ENCODE measurements at places on chromosomes 7 and 10.

GRCh38 chr10:126617733-126618132 is 52.8 kb downstream of the C10orf90 start:
- H3K27ac ChIP-seq: no peak overlapping the region
- no peak for DNase-seq
- H3K27me3 ChIP-seq: no peaks in the 10 kb centered on the region
- no peak overlapping the region for H3K4me3 ChIP-seq
- no peaks in the 10 kb centered on the region for H3K4me1 ChIP-seq

DNA sequence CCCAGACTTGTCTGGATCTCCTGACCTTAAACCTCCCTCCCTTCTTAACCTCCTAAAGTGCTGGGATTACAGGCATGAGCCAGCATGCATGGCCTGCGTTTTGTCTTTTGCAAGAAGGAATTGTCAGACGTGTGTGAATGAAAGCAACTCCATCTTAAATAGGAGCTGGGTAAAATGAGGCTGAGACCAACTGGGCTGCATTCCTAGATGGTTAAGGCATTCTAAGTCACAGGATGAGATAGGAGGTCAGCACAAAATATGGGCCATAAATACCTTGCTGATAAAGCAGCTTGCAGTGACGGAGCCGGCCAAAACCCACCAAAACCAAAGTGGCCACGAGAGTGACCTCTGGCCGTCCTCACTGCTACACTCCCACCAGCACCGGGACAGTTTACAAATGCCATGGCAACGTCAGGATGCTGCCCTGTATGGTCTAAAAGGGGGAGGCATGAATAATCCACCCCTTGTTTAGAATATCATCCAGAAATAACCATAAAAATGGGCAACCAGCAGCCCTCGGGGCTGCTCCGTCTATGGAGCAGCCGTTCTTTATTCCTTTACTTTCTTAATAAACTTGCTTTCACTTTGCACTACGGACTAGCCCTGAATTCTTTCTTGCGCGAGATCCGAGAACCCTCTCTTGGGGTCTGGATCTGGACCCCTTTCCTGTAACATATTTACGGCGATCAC is 41.2 kb upstream of the SDK1 start:
- peaks cover 4% of the 10 kb centered on the region for H3K27me3 ChIP-seq
- no peak overlapping the region for H3K27ac ChIP-seq
- no peaks in the 10 kb centered on the region for H3K4me1 ChIP-seq

- H3K27ac ChIP-seq: no peak overlapping the region
- no peak overlapping the region for H3K4me3 ChIP-seq
- no peak for DNase-seq
- H3K4me1 ChIP-seq: no peaks in the 10 kb centered on the region
Observed at GRCh38 chr10:60367024-60367423, 22.7 kb downstream of the ANK3 start.

DNA sequence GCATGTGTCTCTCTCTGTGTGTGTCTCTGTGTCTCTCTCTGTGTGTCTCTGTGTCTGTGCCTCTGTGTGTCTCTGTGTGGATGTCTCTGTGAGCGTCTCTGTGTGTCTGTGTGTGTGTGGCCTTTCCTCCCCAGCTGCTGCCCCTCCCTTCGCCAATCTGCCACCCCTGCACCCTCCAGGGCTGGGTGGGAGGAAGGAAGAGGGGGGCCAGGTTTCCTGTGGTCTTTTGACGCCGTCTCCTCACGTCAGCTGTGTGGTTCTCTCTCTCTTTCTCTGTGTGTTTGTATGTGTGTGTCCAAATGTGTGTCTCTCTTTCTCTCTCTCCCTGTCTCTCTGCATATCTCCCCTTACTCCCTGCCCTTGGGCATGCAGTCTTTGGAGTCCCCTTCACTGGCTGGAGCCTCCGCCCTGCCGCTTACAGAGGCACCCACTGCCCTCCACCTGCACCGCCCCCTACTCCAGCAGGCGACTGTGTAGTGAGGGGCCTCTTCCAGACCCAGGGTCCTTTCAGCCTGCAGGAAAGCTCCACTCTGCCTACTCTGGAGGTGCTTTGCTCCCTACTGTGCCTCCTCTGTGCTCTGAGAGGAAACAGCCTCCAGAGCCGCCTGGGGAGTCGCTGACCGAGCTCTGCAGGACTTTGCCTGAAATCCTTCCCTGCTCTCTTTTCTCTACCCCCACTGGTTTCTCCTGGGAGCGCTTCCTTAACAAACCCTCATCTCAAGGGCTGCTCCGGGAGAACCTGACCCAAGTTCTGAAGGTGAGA is 44.2 kb upstream of the C10orf71 start:
- H3K36me3 ChIP-seq: no peaks in the 10 kb centered on the region
- DNase-seq: no peak
- H3K4me3 ChIP-seq: no peak overlapping the region
- H3K27me3 ChIP-seq: no peaks in the 10 kb centered on the region
- peaks cover 16% of the 10 kb centered on the region for H3K4me1 ChIP-seq

- H3K27me3 ChIP-seq: no peaks in the 10 kb centered on the region
- no peak overlapping the region for H3K27ac ChIP-seq
- H3K4me3 ChIP-seq: no peak overlapping the region
- no peak for DNase-seq
- H3K36me3 ChIP-seq: no peaks in the 10 kb centered on the region
Observed at GRCh38 chr10:95422233-95422632, 131.4 kb upstream of the PDLIM1 start.

- no peaks in the 10 kb centered on the region for H3K36me3 ChIP-seq
- H3K4me1 ChIP-seq: no peaks in the 10 kb centered on the region
- H3K27ac ChIP-seq: no peak overlapping the region
- no peak for DNase-seq
- H3K4me3 ChIP-seq: no peak overlapping the region
- H3K27me3 ChIP-seq: no peaks in the 10 kb centered on the region
Observed at GRCh38 chr10:100101192-100102076, 19.8 kb upstream of the CPN1 start.

GRCh38 chr10:131433568-131433967 is 122.0 kb upstream of the TCERG1L start:
- H3K36me3 ChIP-seq: no peaks in the 10 kb centered on the region
- H3K4me1 ChIP-seq: no peaks in the 10 kb centered on the region
- DNase-seq: no peak
- H3K4me3 ChIP-seq: no peak overlapping the region

GRCh38 chr7:27105301-27106031 is 3.0 kb upstream of the HOXA2 start:
- no peak overlapping the region for H3K4me3 ChIP-seq
- H3K27ac ChIP-seq: no peak overlapping the region
- no peaks in the 10 kb centered on the region for H3K36me3 ChIP-seq

DNA sequence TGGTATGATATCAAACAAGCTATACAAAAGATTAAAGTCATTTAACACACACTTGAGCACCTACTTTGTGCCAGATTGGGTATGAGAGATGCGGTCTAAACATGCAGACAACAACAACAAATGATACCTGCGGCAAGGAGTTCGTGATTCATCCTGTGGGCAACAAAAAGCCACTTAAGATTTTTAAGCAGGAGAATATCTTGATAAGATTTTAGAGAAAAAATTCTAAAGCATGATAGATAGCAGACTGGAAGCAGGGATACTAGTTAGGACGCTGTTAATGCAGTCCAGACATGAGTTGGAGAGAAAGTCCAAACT is 1.6 kb upstream of the KBTBD2 start:
- peak overlapping the region; percentile 97 for H3K27ac ChIP-seq
- DNase-seq: peak; percentile 4
- H3K27me3 ChIP-seq: no peaks in the 10 kb centered on the region
- peaks cover 20% of the 10 kb centered on the region for H3K4me1 ChIP-seq
- peak overlapping the region; percentile 44 for H3K4me3 ChIP-seq

GRCh38 chr10:29926693-29927048 is 132.7 kb downstream of the JCAD start:
- no peak overlapping the region for H3K4me3 ChIP-seq
- no peaks in the 10 kb centered on the region for H3K4me1 ChIP-seq
- H3K27ac ChIP-seq: no peak overlapping the region
- no peaks in the 10 kb centered on the region for H3K27me3 ChIP-seq
- no peak for DNase-seq

- H3K4me3 ChIP-seq: no peak overlapping the region
- no peaks in the 10 kb centered on the region for H3K36me3 ChIP-seq
- DNase-seq: no peak
- H3K27ac ChIP-seq: no peak overlapping the region
- no peaks in the 10 kb centered on the region for H3K4me1 ChIP-seq
Observed at GRCh38 chr10:79378647-79379511, 31.6 kb downstream of the PPIF start.

- H3K4me3 ChIP-seq: no peak overlapping the region
- no peak for DNase-seq
- no peaks in the 10 kb centered on the region for H3K27me3 ChIP-seq
- no peaks in the 10 kb centered on the region for H3K4me1 ChIP-seq
- H3K27ac ChIP-seq: no peak overlapping the region
Observed at GRCh38 chr10:1205450-1206030, 149.4 kb downstream of the WDR37 start.

GRCh38 chr10:126124668-126125349 is 228.4 kb downstream of the FANK1 start:
- no peaks in the 10 kb centered on the region for H3K27me3 ChIP-seq
- no peak overlapping the region for H3K27ac ChIP-seq
- H3K4me3 ChIP-seq: no peak overlapping the region
- no peaks in the 10 kb centered on the region for H3K36me3 ChIP-seq

DNA sequence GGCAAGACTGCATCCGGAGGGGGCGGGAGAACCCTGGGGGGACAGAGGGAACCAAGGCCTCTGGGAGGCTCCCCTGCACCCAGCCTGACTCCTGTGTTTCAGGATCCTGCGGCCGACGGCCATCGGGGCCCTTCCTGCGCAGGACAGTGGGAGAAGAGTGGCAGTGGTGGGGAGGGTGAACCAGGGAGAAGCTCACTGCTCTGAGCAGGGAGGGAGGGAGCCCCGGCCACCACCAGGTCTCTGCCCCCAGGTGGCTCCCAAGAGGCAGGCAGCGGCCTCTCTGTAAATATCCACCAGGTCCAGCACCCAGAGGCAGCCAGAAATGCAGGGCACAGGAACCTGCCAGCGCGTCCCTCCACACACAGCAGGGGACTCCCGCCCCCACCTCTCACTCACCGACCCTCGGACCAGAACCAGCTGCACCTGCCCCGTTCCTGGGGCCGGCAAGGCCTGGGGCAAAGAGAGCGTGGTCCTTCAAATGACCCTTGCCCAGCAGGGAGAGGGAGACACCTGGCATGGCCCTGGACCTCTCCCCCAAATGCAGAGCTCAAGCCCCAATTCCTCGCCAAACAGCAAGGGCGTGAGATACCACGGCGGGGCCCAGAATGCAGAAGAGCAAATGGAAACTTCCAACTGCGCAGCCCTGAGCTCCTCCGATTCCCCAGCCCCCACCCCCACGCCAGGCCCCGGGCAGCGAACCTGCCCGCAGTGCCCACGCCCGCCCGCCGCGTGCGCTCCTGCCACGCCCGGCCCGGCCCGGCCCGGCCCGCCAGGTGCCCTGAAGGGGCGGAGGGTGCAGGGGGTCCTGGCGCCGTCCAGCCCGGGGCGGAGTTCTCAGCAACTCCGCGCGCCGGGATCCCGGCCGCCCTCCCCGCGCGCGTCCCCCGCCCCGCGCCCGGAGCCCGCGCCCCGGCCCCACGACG is 805 bp downstream of the RASGEF1A start:
- H3K27ac ChIP-seq: no peak overlapping the region
- H3K4me1 ChIP-seq: peaks cover 7% of the 10 kb centered on the region
- peak overlapping the region; percentile 57 for H3K4me3 ChIP-seq
- DNase-seq: peak; percentile 36
- H3K36me3 ChIP-seq: no peaks in the 10 kb centered on the region

DNA sequence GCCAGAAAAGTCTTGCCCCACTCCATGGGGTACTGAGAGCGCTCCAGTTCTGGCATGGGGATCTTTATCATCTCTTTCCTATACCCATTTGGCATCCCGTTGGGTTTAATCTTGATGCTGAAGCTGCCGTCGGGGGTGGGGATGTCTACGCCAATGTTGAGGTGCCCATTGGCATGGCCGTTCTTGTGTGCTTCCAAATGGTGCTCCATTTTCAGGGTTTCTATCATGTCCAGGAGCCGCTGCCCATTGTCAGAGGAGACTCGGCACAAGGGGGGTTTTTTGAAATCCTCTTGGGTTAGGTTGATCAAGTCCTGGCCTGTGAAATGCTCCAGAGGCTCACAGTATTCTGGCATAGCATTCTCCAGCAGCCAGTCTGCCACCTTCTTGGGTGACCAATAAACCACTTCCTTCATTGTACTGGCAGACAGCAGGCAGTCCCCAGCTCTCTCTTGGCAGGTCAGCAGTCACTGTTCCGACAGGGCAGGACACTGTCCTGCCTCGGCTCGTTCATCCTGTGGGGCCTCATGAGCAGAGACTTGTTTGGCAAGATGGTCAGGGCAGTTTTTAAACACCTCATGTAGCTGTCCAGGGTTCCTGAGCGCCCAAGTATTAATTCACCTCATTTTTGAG is 92.5 kb upstream of the ASAH2 start:
- H3K27me3 ChIP-seq: no peaks in the 10 kb centered on the region
- no peak overlapping the region for H3K27ac ChIP-seq
- H3K36me3 ChIP-seq: peaks cover 17% of the 10 kb centered on the region
- no peaks in the 10 kb centered on the region for H3K4me1 ChIP-seq

DNA sequence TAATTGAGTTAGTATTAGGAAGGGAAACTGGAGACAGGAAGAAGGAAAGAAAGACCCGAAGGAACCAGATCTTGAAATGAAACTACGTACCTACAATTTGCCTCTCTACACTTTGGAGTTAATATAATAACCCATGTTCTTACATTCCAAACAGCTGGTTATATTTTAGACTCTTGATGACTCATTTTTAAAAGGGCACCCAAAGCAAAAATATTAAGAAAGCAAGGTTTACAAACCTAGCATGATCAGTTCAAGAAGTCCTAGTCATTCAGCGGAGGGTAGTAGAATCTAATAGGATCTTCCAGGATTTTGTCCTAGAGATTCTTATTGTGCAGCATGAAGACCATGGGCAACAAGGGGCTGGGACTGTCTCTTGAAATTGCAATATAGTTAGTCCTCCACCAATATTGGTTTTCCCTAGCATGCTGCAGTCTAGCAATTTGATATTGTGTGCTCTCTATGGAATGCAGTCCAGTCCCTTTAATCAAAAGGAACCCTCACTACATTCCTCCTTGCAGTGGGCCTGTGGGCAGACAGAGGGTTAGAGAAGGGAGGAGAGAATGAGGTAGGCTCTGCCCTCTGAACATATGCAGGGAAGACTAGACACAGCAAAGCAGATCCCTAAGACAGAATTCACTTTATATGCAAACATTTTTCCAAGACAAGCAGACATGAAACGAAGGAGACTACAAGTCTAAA is 230.3 kb downstream of the INHBA start:
- no peaks in the 10 kb centered on the region for H3K4me1 ChIP-seq
- no peaks in the 10 kb centered on the region for H3K36me3 ChIP-seq
- no peak for DNase-seq
- H3K4me3 ChIP-seq: no peak overlapping the region

- peaks cover 7% of the 10 kb centered on the region for H3K4me1 ChIP-seq
- no peak overlapping the region for H3K27ac ChIP-seq
- no peak for DNase-seq
- H3K27me3 ChIP-seq: peaks cover 7% of the 10 kb centered on the region
- no peak overlapping the region for H3K4me3 ChIP-seq
Observed at GRCh38 chr7:154916381-154916780, 86.5 kb downstream of the PAXIP1 start.

GRCh38 chr10:105837951-105838350 is 1196.9 kb downstream of the SORCS3 start:
- H3K4me1 ChIP-seq: no peaks in the 10 kb centered on the region
- peak overlapping the region; percentile 24 for H3K4me3 ChIP-seq
- H3K27me3 ChIP-seq: no peaks in the 10 kb centered on the region

GRCh38 chr10:23371073-23371472 is 26.5 kb upstream of the C10orf67 start:
- no peaks in the 10 kb centered on the region for H3K36me3 ChIP-seq
- H3K27ac ChIP-seq: no peak overlapping the region
- H3K27me3 ChIP-seq: no peaks in the 10 kb centered on the region
- H3K4me1 ChIP-seq: peaks cover 14% of the 10 kb centered on the region

GRCh38 chr10:30846710-30847109 is 185.0 kb downstream of the ZNF438 start:
- DNase-seq: no peak
- no peak overlapping the region for H3K4me3 ChIP-seq
- no peak overlapping the region for H3K27ac ChIP-seq
- no peaks in the 10 kb centered on the region for H3K36me3 ChIP-seq

Data from effector memory CD4-positive, alpha-beta T cell (primary cell).